Activated T-cell treated with anti-CD3 and anti-CD28 coated beads for 48 hours (primary cell): ENCODE measurements at places on chromosomes 12 and 14.

GRCh38 chr12:43896496-43896895, 60.6 kb downstream of the TMEM117 start:
- no peak for DNase-seq

DNA sequence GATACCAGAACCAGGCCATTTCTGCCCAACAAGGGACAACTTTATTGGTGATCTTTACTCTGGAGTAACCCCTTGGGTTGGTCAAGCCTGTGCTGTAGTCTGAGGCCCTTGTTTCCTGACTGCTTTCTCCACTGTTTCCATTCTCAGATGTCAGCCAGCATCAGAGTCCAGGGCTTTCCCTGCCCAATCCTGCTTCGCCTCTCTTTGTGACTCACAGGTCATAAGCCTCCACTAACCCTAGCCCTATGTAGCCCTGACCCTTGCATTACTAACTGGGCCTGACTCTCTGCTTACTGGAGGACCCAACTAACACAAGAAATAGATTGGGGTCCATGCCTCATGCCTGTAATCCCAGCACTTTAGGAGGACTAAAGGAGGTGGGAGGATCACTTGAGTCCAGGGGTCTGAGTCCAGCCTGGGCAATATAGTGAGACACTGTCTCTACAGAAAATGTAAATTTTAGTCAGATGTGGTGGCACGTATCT, 8.6 kb upstream of the SNRNP35 start:
- DNase-seq = no peak

DNA sequence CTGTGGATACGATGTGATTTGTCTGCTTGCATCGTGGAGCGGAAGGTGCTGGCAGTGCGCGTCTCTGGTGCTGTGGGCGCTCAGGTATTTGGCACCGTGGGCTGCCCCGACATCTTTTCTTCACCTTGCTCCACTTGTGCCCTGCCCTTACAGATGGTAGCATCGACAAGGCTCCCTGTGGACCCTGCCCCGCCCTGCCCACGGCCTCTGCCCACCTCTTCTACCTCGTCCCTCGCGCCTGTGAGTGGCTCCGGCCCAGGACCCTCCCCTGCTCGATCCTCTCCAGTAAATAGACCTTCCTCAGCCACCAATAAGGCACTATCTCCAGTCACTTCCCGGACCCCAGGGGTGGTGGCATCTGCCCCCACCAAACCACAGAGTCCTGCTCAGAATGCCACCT, 36.6 kb downstream of the EP400 start:
- DNase-seq = no peak

DNA sequence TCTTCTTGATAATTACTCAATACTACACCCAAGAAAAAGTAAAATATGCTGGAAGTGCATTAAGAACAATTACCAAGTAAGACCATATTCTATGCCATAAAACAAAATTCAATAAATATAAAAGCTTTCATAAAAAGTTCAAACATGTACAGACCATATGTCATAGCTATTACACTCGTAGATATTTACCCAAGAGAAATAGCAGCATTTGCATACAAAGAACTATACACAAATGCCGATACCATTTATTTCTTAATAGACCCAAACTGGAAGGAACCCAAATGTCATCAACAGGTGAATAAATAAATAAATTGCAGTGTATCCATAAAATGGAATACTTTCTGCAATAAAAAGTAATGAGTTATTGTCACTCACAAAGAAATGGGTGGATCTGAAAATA, 78.3 kb upstream of the SLC16A7 start:
- no peak for DNase-seq

DNA sequence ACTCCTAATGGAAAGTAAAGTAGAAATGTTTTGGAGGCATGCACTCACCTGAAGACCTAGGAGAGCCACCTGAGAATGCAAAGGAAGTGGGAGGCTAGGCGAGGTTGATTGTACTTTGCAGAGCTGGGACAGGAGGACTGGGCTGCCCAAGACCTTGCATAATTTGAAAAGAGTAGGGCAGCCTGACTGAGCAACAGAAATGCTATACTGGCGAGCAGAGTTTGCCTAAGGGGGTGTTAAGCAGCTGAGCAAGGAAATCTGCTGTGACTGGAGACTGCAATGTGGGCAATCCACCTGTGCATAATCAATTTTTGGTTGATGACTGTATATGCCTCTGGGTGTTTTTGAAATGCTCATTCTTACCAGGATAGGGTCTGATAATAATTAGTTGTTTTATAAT, 834.1 kb downstream of the TRHDE start:
- DNase-seq = no peak

DNA sequence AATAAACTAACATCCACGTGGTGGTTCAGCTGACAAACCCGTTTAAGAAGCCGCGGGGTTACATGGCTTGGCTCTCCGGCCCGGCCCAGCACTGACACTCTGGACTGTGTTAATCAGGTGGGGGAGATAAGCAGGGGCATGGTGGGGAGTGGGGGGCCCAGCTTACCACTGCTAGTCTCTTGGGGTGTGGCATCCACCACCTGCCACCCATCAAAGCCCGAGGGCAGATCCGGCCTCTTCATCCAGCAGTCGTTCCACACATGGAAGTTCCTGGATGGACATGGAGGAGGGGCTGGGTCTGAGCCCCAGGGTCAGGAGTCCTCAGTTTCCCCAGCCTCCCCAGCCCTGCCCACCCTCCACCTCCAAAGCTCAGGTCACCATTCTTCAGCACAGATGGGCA, 4.9 kb downstream of the TGM1 start:
- no peak for DNase-seq

- DNase-seq = peak; percentile 65
Measured at GRCh38 chr14:71753126-71753830, 179.0 kb upstream of the RGS6 start.

DNA sequence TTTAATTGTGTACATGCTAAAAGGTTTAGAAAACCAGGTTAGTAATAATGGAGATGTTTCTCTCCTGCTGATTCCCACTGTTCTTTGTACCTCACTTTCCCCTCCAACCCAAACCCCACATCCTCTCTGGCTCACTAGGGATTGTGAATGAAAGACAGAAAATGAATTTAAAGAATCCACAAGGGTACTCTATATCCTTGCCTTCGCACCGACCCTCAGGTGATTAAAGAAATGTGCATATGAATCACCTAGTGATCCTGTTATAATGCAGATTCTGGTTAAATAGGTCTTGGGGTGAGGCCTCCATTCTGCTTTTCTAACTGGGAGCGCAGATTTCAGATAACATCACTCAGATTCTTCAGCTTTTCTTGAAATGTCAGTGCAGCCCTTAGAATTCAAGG, 84.3 kb upstream of the OTX2 start:
- DNase-seq = no peak

GRCh38 chr12:89461190-89461589, 63.4 kb downstream of the GALNT4 start:
- DNase-seq = no peak
